Astrocyte of the spinal cord (primary cell): ENCODE measurements at places on chromosomes 4 and X.

DNA sequence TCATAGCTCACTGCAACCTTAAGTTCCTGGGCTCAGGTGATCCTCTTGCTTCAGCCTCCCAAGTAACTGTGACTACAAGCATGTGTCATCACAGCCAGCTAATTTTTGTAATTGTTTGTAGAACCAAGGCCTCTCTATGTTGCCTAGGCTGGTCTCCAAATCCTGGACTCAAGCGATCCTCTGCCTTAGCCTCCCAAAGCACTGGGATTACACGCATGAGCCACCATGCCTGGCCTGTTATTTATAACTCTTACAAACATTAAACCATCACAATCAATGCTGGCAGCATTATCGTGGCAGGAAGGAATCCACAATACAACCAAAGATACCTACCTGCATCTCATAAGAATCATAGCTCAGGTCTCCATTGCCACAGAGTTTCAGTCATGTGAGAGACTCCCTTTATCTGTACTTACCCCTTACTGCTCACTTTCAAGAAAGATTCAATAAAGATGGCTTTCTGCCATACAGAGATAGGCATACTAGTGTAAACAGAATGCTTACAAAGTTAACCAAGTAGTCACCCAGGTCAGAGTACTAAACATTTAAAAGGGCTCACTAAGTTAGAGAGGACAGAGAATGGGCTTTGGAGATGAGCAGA, 48.5 kb downstream of the SMIM31 start:
- no peak for DNase-seq

- DNase-seq: no peak
Measured at GRCh38 chrX:42097486-42097885, 174.1 kb upstream of the CASK start.

DNA sequence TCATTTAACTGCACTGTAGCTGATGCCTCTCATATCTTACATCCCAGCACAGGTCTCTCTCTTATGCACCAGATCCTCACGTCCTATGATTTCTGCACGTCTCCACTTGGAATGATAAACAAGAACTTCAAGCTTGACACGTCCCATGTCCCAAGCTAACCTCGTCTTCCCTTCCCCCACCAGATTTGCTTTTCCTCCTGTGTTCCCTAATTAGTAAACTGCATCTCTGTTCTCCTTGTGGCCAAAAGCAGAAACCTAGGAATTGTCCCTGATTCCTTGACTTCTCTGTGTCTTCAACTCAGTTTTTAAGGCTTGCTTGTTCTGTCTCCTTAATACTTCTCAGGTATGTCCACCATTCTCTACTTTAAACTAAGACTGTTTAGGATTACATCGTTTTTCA, 171.9 kb downstream of the BMPR1B start:
- no peak for DNase-seq

GRCh38 chrX:78514852-78515251, 144.3 kb downstream of the RTL3 start:
- no peak for DNase-seq

DNA sequence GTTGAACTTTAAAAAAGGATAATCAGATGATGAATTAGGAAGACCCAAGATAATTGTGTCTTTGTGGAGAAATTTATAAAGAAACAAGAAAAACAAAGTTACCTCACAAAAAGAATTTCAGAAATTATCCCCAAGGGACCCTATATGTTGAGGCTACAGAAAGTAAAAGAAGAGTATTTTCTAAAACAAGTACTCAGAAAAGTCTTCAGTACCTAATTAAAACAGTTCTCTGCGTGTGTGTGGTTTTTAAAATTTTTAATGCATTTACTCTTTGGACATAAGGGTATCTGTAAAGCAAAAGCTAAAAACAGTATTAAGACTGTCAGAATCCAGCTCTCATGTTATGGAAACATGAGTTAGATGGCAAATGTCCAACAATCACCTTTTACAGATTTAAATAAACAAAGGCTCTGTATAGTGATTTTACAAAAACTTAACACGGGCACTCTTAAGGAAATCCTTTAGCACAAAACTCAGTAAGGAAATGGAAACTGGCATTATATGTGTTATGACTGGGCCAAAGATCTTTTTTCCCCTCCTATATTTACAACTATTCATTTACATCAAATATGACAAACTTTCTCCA, 187.5 kb downstream of the NSUN7 start:
- no peak for DNase-seq

DNA sequence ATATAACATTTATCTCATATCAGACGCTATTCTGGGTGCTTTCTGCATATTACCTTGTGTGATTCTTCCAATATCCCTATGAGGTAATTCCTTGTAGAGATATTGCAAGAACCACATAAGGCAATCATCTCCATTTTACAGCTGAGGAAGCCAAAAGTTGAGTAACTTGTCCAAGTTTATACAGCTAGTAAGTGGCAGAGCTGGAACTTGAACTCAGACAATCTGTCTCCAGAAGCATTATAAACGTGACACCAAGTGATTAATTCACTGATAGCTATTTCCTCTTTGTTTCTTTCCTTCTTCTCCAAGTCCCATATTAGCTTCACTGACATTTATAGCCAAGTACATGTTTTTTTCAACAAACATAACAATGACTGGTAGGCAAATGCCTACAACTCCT, 7.3 kb downstream of the EMCN start:
- DNase-seq: no peak

DNA sequence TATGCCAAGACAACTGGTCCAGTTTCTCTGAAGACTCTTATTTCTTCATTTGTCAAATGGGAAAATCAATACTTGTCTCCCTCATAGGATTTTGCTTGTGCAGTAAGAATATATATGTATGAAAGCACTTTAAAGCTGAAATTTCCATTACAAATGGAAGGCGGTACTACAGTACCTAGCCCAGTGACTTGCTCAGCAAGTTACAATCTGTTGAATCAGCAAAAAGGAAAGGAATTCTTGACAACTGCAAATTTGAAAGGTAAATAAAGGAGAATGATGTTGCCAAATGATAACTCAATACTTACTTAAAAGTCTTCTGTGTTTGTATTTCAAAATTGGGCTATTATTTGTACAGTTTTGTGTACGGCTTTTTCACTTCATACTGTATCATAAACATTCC, 71.1 kb downstream of the PKD2 start:
- DNase-seq: no peak

DNA sequence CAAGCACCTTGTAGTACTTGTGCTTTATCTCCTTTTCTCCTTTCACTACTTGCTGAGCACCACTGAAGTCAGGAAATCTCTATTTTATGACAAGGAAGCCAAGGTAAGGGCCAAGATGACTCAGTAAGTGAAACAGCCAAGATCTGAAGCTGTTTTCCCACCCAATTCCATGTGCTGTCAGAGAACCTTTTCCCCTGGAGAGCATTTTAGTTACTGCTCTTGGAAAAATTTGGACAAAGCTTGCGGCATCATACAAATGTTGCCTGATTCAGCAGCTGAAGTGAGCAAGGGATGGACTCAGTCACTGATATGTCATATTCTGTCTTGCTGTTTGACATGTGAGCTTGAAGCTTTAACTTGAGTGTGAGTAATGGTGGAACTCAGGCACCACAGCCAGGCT, 391.4 kb downstream of the RAB28 start:
- DNase-seq: peak; percentile 14

DNA sequence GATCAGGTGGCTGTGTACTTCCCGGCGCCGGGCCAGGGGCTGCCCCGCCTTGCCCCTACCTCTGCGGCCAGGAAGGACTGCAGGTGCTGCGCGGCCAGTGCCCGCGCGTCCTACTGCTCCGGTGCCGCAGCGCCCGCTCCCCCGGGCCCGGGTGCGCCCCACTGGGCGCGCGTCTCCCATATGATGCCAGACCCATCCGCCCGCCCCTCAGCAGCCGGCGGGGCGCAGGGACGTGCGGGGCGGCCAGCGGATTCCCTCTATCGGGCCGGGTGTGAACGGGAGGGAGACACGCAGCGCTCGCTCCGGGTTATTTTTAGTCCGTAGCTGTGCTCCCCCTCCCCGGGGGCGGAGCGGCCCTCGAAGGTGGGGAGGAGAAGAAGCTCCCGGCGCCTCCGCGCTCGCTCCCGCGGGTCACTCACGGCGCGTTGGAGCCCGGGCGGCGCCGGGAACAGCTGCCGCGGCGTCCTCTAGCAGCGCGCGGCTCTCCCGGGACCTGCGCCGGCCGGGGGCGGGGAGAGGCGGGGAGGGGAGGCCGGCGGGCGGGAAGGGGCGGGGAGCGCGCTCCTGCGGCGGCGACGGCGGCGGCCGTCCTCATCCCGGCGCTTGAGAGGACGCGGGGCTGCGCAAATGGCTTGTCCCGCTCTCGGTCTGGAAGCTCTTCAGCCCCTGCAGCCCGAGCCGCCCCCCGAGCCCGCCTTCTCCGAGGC, 103.6 kb downstream of the UCHL1 start:
- DNase-seq: peak; percentile 36

- DNase-seq: peak; percentile 19
Measured at GRCh38 chr4:126364311-126364911, 1049.7 kb downstream of the FAT4 start.

- DNase-seq: no peak
Measured at GRCh38 chrX:24748196-24748595, 54.5 kb downstream of the POLA1 start.

- no peak for DNase-seq
Measured at GRCh38 chrX:43552156-43552555, 103.9 kb upstream of the MAOA start.

GRCh38 chr4:87392183-87392582, 1.2 kb upstream of the HSD17B11 start:
- DNase-seq: no peak

DNA sequence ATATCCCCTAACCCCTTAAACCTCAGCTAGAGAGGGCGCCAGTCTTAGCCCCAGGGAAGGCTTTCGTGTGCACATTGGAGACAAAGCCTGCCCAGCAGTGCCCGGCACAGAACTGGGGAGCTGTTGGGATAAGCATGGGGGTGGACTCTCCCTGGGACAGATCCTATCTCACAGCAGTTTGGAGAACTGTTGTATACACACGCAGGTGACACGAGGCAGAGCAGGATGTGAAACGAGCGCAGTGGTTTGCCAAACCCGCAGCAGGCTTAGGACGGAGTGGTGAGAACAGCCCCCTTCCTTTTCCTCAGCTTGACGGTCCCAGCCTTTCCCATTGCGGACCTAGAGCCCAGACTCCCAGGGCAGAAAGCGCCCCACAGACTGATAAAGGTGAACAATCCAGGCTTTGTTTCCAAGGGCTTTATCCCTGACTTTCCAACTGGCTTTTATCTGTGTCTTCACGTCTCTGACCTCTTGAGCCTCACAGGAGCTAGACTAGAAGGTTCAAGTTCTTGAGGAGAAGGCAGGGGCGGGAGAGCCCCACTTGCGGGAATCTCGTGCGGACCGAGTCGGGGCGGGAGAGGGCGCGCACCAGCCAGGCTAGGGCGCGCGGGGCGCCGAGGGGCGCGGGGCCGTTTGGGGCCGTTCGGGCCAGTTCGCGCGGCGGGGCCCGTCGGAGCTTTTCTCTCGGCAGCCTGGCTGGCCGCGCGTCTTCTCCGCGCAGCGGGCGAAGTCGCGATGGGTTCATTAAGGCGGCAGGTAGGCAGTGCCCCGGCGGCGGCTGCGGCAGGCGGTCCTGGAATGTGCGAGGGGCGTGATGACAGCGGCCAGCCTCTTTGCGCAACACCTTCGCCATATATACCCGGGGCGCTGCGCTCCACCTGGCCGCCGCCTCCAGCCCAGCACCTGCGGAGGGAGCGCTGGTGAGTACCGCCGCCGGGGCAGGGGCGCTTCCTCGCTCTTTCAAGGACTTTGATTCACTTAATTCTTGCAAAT, at the start of gene SLC34A2:
Gene SLC34A2 (plus strand): TSS at position 881 of the 993 bp plus-strand sequence. CDS start 6,650 bp downstream, outside the sequence.
- DNase-seq: no peak

DNA sequence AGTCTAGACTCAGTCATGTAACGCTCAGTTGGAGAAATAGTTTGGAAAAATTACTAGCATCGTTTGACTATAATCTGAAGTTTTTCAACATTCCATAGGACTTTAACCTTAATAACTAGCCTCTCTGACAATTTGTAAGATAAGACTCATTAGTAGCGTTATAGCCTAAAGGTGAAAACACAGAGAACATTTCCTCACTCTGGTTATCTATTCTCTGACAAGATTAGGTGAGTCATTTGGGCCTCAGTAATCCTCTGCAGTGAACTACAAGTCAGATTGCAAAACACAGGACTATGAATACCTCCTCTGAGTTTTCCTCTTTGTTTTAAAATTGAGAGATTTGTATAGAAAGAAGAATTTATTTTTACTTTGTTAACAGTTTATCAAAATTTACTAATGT, 31.8 kb upstream of the PDLIM5 start:
- no peak for DNase-seq

GRCh38 chr4:11436673-11437072, 8.0 kb upstream of the HS3ST1 start:
- DNase-seq: no peak

DNA sequence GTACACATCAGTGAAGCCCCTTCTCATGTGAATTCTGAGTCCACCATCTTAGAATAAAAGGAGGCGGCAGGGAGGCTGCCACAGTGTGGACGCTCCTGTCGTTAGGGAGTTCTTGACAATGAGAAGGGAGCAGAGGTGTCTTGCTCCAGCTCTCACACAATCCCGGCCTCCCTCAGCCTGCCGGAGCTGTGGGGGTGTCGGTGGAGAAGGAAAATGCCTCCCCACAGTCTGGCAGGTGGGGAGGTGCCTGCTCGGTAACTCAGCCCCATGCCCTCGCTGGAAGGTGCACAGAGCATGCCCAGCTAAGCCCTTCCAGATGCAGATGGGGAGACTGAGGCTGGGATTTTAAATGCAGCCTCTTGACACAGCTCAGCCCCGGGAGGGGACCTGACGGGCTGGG, 20.0 kb upstream of the SH3TC1 start:
- DNase-seq: no peak

GRCh38 chr4:754221-755120, 48.8 kb downstream of the PCGF3 start:
- DNase-seq: no peak

GRCh38 chr4:158053086-158053485, 119.7 kb downstream of the GASK1B start:
- no peak for DNase-seq

- no peak for DNase-seq
Measured at GRCh38 chrX:151912780-151913179, at the start of gene MAGEA4. MAGEA4 (plus strand) TSS chrX:151912889; CDS start chrX:151923665, 10,776 bp downstream.

- DNase-seq: peak; percentile 81
Measured at GRCh38 chr4:188976644-188977115, 837.4 kb downstream of the TRIML1 start.

- no peak for DNase-seq
Measured at GRCh38 chr4:74166818-74167217, 8.9 kb downstream of the MTHFD2L start.

GRCh38 chr4:31204874-31205273, 484.7 kb downstream of the PCDH7 start:
- DNase-seq: no peak

DNA sequence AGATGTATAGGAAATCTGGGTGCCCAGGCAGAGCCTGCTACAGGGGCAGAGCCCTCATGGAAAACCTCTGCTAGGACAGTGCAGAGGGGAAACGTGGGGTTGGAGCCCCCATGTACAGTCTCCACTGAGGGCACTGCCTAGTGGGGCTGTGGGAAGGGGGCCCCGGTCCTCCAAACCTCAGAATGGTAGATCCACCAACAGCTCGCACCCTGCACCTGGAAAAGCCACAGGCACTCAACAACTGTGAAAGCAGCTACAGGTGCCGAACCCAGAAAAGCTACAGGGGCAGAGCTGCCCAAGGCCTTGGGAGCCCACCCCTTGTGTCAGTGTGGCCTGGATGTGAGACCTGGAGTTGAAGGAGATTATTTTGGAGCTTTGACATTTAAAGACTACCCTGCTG, 5.4 kb upstream of the XPNPEP2 start:
- DNase-seq: no peak
